ENCODE measurements at places on chromosomes 3 and 15.

DNA sequence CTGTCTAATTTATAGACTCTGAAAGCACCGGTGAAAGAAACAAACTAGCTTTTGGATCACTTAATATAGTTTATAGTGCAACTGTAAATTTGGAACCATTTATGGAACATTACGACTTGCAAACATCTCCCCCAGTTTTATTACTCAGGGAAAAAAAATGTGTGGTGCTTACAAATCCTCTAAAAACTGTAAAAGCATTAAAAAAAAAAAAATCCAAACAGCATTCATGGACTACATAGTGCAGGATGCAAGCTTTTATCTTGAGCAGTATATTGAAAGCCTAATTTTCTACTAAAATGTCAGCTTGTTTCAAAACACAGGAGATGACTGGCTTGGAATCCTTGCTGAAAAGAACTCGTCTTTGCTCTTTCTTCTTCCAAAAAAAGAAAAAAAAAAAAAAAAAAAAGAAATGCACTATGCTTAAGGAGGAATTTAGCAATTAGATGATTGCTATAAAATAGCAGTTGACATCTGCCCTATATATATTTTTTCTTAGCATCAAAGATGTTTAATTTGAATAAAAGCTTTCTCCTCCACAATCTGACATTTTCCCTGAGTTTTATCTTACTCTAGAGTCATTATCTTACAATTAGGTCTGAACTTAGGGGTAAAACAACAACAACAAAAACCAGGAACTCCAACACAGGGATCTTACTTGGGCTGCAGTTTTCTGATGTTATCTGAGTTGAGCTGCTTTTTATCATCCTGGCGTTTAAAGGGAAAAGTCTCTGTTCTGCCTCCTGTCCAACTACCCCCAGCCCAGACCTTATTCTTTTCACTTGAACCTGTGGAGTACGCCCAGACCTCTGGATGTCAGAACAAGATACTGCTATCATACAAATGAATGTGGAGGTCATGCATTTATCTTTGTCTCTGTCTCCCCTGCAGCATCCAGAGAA, 62.6 kb upstream of the PDZRN3 start:
- H3K27me3 ChIP-seq: no peaks in the 10 kb centered on the region
- no peak overlapping the region for H3K4me3 ChIP-seq
- H3K27ac ChIP-seq: no peak overlapping the region
- DNase-seq: no peak

DNA sequence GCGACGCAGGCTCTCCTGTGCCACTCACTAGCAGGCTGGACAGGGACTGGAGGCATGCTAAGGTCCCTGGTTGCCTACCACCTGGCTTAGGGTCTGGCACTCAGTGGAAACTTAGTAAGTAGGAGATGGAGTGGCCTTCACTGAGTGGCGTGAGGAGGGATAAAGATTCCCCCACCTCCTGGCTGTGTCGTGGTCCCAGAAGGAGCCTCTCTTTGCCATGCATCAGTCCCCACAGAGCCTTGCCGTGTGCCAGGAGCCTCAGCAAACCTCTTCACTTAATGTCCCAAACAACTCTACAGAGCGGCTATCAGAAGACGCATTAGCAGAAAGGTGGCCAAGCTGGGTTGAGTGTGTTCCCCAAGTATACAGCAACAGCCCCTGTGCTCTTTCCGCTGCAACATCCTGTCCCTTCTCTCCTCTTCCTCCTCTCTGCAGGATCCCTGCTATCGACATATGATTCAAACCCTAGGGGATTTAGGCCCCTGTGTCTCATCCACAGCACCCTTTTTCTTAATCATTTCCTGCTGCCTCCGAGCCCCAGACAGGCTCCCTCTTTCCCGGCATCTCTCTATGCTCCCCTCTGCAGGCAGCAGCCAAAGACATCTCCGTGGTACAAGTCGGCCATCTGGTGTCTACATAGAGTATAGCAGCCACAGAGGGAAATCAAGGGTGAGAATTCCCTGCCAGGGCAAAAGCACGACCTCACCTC, 66.7 kb downstream of the SLC6A1 start:
- no peaks in the 10 kb centered on the region for H3K4me1 ChIP-seq
- H3K27me3 ChIP-seq: peaks cover 14% of the 10 kb centered on the region
- no peak overlapping the region for H3K27ac ChIP-seq
- DNase-seq: peak; percentile 89
- H3K36me3 ChIP-seq: no peaks in the 10 kb centered on the region
- no peak overlapping the region for H3K4me3 ChIP-seq

DNA sequence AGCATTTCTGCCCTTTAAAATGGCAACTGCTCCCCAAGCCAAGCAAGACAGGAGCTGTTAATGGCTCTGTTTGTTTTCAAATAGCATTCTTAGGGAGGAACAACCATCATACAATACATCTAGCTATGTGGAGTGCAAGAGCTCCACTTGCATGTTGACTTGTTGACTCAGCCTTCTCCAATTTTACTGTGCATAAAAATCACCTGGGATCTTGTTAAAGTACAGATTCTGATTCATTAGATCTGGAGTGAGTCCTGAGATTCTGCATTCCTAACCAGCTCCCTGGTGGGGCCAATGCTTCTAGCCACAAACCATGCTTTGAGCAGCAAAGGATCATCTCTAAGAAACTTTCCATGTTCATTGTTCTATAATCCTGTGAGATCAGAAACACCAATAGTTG, 171.4 kb downstream of the THRB start:
- H3K27ac ChIP-seq: no peak overlapping the region
- DNase-seq: no peak
- no peaks in the 10 kb centered on the region for H3K36me3 ChIP-seq
- no peaks in the 10 kb centered on the region for H3K27me3 ChIP-seq

DNA sequence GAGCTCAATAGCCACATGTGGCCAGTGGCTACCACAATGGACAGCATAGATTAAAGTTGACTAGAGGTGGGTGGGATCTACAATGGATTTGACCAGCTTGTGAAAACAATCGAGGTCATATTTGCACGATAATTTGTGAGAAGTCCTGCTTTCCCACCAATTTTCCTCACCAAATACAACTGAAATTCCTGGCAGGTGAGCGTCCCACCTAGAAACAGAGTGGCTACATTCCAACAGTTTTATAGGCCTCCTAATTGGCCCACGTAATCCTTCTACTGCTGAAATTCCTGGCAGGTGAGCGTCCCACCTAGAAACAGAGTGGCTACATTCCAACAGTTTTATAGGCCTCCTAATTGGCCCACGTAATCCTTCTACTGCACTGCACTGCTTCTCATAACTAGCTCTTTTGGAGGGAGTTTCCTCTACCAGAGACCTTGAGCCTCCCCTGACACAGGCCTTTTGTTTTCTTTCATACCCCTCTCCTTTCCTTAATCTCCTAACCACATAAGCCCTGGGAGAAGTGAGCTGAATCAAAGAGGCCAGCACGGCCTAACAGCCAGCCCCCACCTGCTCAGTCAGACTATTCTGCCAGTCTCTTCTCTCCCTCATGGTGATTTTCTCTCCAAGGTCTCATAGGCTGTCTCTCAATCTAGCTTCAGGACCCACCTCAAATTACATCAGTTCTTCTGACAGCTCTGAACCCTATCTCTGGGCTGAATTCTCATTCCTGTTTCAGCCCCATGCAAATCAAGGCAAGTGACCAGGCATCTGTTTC, 80.2 kb downstream of the BFSP2 start:
- H3K4me1 ChIP-seq: 0 out of 2 replicates have a peak, but pooled peaks cover under 1% of the 10 kb centered on the region
- no peaks in the 10 kb centered on the region for H3K27me3 ChIP-seq
- no peak overlapping the region for H3K27ac ChIP-seq
- no peak for DNase-seq
- H3K36me3 ChIP-seq: no peaks in the 10 kb centered on the region

- H3K27me3 ChIP-seq: no peaks in the 10 kb centered on the region
- no peaks in the 10 kb centered on the region for H3K4me1 ChIP-seq
- no peak for DNase-seq
- H3K27ac ChIP-seq: no peak overlapping the region
- no peak overlapping the region for H3K4me3 ChIP-seq
These were observed 472.7 kb upstream of the ARL6 start for GRCh38 chr3:97291901-97292300.

DNA sequence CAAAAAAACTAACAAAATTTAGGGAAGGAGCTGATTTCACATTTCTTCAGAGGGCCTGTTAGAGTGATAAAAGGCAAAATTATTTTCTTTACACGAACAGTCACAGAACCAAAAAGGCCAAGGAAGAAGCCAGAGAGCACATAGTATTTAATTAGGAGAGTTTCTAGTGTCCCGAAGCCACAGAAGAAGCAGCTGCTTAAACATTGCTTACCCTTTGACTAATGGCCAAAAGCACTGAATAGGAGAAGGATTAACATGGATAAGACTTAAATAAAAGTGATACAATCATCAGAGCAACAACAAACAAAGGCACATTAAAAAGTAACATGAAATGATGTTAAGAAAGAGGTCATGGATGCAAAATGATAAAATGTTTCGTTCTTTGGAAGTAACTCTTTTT, 98.6 kb downstream of the CHL1 start:
- no peak overlapping the region for H3K4me3 ChIP-seq
- no peaks in the 10 kb centered on the region for H3K36me3 ChIP-seq
- no peaks in the 10 kb centered on the region for H3K4me1 ChIP-seq
- H3K27ac ChIP-seq: no peak overlapping the region
- no peaks in the 10 kb centered on the region for H3K27me3 ChIP-seq
- no peak for DNase-seq
